EL (cell line): ENCODE measurements at places on chromosomes 5 and 9.
A peak's percentile ranks its signal among the peaks of the same experiment; 100 is the strongest.

- no peak for DNase-seq
These were observed 163.6 kb downstream of the ZDHHC21 start for GRCh38 chr9:14529629-14530028.

GRCh38 chr5:40754381-40755092 lies 1.2 kb downstream of the TTC33 start:
- peak; percentile 40 for DNase-seq

DNA sequence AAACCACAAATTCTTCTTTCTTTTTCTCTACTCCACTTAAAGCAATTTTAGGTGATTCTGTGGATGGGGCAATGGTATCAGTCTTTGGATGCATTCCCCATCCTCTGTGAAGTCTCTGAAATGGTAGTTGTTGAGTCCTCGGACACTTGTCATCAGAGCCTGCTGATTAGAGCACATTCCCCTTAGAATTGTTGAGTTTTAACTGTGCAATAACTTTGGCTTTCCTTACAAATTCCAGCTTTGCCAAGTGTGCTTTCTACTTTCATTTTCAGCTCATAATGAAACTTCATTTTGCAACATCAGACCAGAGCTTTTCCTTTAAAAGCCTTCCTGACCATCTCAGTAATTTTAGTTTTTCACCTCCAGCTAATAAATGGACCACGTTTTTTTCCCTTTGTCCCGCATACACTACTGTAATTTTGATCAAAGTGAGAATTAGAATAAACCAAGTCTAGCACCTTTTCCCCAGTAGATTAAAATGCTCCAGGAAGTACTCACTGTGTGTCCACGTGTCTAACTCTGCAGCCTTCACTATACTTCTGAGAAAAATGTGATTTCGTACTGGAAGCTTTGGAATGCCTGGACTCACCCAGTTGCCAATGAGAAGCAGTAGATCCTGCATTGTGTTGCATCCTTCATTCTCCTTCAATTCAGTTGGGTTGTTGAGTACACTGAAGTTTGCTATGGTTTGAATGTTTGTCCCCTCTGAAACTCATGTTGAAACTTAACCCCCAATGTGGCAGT lies 135.6 kb downstream of the NTRK2 start:
- DNase-seq: no peak

DNA sequence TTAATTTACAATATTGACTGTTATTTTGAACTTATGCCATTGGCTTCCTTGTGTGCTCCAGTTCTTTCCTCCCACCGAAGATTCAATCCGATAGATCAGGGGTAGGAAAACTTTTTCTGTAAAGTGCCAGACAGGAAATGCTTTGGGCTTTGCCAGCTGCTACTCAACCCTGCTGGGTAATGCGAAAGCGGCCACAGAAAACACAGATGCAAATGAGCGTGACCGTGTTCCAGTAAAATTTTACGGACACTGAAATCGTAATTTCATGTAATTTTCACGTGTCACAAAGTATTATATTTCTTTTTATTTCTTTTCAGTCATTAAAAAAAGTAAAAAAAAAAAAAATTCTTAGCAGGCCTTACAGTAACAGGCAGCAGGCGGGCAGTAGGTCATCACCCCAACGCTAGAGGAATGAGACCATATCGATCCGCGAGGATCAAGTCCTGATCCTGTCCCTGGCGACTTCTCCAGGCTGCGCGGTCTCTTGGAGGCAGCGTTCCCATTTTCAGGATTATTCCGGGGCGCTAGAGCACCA lies 599 bp downstream of the NMRK1 start:
- peak; percentile 57 for DNase-seq

GRCh38 chr9:81586786-81587185 lies 102.6 kb downstream of the TLE1 start:
- DNase-seq: no peak

GRCh38 chr5:129465776-129466344 lies 5.8 kb downstream of the ADAMTS19 start:
- no peak for DNase-seq

- DNase-seq: no peak
These were observed 117.0 kb downstream of the KIAA0825 start for GRCh38 chr5:94501365-94501764.

DNA sequence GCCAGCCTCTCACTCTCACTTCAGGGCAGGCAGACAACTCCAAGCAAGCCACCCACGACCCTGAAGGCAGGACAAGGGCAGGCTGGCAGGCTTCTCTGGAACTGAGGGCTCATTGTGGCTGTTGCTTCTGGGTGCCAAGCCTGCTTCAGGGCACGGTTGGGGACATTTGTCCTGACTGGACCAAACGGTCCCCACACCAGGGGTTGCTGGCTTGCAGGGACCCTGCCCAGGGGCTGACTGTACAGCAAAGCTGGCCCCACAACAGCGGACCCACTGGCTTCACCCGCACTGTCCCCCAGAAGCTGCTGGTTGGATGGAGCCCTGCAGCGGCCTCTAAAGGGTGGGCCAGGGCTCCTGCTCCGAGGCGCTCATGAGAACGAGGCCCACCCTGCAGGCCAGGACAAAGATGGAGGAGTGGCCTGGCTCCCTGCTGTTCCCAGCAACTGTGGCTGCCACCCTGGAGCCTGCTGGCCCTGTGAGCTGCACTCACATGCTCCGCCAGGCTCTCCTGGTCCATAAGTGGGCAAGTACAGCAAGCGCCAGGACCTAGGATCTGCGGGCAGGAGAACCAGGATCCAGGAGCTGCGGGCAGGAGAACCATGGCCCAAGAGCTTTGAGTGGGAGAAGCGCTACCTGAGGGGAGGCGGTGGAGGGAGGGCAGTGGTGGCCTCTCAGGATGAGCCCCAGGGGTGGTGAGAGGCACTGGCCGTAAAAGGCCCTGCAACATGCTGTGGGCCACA lies 34.4 kb upstream of the NSMF start:
- DNase-seq: no peak

DNA sequence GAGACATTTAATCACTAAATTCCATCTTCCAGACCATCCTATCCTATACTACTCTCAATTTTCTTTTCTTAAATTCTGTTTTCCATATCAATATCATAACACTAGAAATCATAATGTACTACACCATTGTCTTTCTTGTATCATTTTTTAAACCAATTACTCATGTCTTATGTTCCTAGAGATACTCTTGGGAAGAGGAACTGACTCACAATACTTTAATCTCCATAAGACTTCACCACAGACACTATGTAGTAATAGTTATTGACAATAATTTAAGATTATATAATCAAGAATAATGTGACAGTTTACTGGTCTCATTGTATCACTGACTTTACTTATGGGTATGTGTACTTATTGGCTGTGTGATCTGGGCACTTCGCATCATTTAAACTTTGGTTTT lies 43.8 kb downstream of the PCDHGC5 start:
- DNase-seq: no peak
